GF-D8 (cell line): ENCODE measurements at places on chromosomes 3 and 15.

DNA sequence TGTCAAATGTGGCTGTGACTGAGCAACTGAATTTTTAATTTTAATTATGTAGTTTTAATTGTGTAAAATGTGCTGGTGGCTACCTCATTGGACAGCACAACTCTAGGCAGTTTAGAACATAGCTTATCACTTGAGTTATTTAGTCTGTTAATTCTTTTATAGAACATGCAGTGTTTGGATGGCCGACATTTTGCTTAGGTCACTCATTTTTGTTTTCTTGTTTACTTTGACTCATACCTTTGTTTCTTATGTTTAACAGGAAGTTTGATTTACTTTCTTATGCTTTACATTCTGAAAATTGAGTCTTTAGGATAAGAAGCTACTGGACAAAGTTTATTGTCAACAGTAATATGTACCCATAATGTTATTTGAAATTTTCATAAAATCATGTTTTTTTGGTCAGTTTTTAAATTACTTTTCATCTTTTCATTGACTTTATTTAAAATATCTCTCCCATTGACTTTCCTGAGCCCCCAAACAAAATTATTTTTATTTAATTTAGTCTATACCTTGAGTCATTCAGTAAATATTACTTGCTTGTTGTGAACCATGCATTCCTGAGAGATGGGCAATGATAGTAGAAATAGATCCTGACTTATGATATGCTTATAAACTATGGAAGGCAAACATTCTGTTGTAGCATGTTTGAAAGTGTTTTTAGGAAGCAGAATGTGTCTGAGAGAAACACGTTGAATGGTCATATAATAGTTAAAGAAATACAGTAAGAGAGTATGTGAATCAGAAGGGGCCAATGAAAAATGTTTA, 60.6 kb downstream of the TCF12 start:
- DNase-seq = no peak

GRCh38 chr3:4506559-4507023, 13.4 kb downstream of the ITPR1 start:
- DNase-seq = no peak

- DNase-seq = no peak
Measured at GRCh38 chr15:63069616-63070090, 27.1 kb downstream of the TPM1 start.

DNA sequence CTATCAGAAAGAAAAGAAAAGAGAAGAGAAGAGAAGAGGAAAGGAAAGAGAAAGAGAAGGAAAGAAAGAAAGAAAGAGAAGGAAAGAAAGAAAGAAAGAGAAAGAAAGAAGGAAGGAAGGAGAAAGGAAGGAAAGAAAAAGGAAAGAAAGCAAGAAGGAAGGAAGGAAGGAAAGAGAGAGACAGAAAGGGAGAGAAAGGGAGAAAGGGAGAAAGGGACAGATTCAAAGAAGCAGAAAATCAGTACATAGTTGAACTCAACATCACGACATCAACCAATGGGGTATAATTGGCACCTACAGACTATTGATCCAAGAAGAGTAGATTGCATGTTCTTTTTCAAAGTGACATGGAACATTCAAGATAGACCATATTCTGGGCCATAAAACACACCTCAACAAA, 45.2 kb downstream of the HOMER2 start:
- DNase-seq = no peak

GRCh38 chr3:172106989-172107388, 67.6 kb downstream of the FNDC3B start:
- DNase-seq = peak; percentile 94
